ENCODE measurements at places on chromosomes 12 and 14.

- no peak for DNase-seq
These were observed 35.9 kb upstream of the WNK1 start for GRCh38 chr12:716506-716905.

DNA sequence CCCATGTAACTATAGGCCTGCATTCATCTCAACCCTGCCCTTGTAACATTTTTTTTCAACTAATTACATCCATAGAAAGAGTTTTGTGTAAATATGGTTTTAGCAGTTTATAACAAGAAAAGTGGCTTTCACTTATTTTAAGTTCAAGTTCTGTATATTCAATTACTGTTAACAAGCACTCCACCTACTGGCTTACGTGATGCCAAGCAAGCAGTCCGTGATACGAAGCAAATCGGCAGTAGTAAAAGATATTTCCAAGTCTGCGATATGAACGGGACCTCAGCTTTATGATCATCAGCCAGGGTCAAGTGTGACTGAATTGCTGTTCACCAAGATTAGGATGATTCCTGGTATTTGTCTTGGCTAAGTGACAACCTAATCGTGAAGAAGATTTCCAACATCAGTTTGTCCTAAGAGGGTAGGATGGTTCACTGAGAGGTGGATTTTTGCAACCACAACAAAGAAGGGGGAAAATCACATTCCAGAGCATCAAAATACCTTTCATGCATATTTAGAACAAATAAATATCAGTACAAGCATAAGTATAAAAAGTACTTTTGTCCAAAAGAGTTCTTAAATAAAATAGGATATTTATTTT lies 456.2 kb downstream of the FOXG1 start:
- DNase-seq: no peak

GRCh38 chr12:118398940-118399339 lies 22.6 kb downstream of the SUDS3 start:
- no peak for DNase-seq

DNA sequence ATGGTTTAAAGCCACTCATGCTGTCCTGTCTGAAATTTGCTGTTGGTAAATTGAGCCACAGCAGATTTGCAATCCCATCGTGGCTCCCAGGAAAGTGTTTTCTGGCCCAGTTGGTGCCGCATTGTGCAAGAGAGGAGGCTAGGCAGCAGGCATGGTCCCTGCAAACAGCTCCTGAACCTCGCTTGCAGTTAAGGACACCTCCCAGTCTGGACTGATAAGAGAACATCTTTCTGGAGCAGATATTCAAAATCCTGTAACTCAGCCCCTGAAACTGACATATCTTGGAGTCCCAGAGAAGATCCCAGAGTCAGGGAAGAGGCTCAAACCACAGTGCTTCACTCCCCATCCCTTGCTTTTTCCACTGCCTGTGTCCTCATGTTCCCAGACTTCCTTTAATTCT lies 328.6 kb upstream of the FKBP4 start:
- DNase-seq: no peak

- DNase-seq: no peak
These were observed 89.6 kb downstream of the NUAK1 start for GRCh38 chr12:106049105-106049504.

GRCh38 chr12:26845057-26845666 lies 12.2 kb upstream of the ITPR2 start:
- no peak for DNase-seq
